ENCODE measurements at places on chromosomes 5 and 9.

GRCh38 chr9:90546200-90546599 lies 96.4 kb downstream of the DIRAS2 start:
- no peak for DNase-seq

DNA sequence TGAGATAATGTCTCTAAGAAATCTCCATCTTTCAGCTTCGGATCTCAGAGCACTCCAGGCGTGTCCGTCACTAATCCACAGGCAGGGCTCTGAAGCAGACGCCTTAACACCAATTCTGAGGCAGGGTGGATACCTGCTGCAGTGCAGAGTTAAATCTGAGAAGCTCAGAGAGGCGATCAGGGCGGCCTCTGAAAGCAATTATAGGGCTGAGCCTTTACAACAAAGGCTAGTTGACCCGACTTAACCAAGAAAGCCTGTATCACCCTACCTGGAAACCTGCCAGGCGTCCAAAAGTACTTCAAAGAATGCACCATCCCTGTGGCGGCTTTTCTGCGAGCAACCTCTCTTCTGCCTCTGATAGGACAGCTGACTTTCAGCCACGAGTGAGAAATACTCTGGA lies 134.8 kb upstream of the MSX2 start:
- DNase-seq, result no peak

DNA sequence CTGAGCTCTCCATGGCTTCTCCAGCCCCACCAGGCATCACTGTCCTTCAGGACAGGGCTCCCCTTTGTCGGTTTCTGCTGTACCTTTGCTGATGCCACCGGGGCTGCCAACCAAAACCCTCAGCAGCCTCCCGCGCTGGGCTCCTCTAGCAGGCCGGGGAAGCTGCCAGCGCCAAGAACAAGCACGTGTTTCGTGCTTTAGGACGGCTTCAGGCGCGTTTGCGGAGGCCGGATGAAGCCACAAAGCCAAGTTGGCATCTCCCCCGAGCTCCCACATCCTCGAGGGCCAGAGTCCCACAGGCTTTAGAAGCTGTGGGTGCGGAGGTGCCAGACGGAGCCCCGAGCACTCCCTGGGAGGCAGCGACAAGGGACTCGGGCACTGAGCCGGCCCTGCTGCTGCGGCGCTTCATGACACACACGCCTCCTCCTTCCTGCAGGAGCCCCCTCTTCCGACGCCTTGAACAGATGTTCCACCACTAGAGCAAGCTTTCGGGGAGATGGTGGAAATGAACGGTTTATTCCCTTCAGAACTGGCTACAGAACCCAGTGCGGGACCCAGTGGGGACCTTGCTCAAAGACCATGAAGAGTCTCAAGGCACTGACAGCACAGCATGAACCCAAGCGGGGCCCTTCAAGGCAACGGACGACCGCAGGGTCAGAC lies 36.7 kb downstream of the SARDH start:
- DNase-seq, result peak; percentile 41

DNA sequence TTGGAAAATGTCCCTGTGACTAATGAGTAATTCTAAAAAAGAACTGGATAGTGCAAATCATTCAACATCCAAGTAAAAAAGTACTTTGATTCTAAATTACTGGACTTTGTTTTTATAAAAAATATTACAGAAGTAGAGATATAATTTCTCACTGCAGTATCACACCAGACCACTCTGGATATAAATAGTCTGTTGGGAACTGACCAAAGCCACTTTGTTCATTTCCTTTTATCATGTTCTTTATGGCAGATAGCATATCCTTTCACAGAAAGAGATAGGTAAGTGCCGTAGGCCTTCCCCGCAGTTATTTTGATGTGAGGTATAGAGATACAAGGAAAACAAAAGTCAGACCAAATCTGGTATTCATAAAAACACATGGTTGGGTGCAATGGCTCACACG lies 827.4 kb upstream of the GRAMD2B start:
- DNase-seq, result no peak

DNA sequence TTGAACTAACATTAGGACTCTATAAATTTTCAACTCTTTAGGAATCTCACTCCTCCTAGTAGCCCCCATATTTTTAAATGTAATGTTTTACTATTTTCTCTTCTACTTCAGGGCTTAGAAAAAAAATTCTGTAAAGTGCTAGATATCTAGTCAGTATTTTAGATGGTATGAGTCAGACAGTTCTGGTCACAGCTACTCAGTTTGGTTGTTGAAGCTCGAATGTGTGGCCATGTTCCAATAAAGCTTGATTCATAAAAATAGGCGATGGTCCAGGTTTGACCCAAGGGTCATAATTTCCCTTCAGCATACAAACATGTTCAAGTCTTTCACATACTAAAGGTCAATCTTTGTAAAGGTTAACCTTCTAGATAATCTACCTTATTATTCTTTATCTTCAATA lies 566.0 kb upstream of the CDH18 start:
- no peak for DNase-seq

- no peak for DNase-seq
These were observed 35.9 kb upstream of the TESK1 start for GRCh38 chr9:35569206-35569605.

GRCh38 chr9:135801070-135801469 lies 99.1 kb downstream of the KCNT1 start:
- DNase-seq, result no peak

- no peak for DNase-seq
These were observed 33.7 kb downstream of the ABITRAM start for GRCh38 chr9:108967916-108968315.

- DNase-seq, result peak; percentile 79
These were observed 32.8 kb downstream of the ARPC5L start for GRCh38 chr9:124894741-124895170.

DNA sequence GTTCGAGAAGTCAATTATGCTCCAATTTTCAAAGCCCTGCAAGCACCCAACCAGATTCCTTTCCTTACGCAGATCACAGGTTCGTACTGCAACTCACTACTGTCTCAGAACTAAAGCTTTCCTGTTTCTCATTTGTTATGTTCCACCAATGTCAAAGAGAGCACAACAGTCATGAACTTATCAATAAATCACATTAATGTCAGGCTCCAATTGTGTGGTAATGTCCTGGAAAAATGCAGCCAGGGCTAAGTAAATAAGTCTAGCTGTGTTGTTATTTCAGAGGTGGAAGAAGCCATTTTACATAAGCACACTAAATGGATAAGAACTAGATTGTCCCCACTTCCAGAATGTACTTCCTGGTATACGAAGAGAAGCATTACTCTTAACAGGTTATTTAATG lies 488.6 kb upstream of the PTGER4 start:
- no peak for DNase-seq

DNA sequence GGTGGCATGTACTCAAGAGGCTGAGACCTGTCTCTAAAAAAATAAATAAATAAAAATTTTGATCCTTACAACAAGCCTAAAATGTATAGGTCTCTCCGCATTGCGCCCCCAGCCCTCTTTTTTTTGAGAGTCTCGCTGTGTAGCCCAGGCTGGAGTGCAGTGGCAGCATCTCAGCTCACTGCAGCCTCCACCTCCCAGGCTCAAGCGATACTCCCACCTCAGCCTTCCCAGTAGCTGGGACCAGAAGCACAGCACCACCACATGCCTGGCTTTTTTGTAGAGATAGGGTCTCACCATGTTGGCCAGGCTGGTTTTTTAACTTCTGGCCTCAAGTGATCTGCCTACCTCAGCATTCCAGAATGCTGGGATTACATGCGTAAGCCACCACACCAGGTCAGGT lies 2.2 kb upstream of the GARIN3 start:
- DNase-seq, result no peak

- DNase-seq, result no peak
These were observed 104.0 kb downstream of the COL23A1 start for GRCh38 chr5:178486239-178486641.

- peak; percentile 35 for DNase-seq
These were observed 2.0 kb downstream of the LARP1 start for GRCh38 chr5:154756868-154757813.

GRCh38 chr9:64773491-64773931 lies 511.5 kb downstream of the FOXD4L5 start:
- DNase-seq, result no peak

DNA sequence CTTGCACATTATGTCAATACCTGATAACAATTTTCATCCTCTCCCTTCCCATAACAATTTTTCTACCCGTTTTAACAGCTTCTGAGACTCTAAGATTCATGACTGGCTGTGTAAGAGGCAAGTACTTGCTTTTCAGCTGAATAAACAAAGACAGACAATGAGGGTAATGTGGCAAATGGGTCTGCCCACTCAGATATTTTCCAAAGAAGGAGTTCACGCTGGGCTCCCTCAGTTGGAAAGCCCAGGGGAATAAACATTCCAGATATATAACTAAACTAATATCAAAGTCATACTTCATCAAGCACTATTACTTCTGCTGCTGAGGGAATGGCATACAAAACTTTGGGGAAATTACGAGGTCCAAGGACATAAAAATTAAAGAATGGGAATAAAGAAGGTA lies 24.4 kb downstream of the MEGF9 start:
- no peak for DNase-seq

- no peak for DNase-seq
These were observed 446.6 kb upstream of the GRIA1 start for GRCh38 chr5:153043886-153044285.

GRCh38 chr5:45484781-45485180 lies 211.4 kb downstream of the HCN1 start:
- no peak for DNase-seq

- no peak for DNase-seq
These were observed 102.5 kb downstream of the CAMSAP1 start for GRCh38 chr9:135804581-135805421.

DNA sequence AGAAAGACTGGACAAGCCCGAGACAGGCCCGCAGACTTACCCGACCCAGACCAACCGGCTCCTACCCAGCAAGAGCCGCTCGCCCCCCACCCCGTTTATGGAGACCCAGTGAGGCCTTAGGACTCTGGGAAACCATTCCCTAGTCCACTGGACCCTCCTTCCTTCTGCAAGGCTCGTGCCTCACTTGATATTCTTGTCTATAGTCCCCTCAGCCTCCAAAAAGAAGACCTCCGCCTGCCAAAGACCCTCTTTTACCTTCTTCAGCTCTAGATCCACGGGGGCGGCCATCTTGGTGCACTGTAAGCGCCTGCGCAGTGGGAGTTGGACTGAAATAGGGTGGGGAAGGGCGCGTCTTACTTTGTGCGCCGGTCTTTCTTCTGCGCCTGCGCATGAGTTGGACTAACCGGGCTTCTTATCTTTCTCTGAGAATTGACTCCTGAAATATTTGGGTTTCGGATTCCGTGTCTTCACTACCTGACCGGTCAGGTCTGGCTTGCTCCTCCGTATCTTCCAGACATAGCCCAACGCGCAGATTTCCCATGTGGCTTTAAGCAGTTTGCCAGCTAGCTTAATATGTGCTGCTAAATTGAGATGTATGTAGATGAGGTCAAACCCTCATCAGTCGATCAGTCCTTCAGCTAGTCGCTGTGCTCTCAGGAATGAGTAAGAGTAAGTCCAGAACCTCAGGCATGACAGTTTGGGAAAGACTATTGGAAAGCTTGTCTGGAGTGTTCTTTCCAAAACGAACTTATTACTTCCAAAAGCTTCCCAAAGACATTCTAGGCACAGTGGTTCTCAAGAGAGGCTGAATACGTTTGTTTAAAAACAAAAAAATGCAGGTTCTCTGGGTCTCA lies at the start of gene PFDN1:
TSS of gene PFDN1 (minus strand) at position 316 of the 854 bp plus-strand sequence. CDS start at position 288, 28 bp downstream.
- DNase-seq, result peak; percentile 89

DNA sequence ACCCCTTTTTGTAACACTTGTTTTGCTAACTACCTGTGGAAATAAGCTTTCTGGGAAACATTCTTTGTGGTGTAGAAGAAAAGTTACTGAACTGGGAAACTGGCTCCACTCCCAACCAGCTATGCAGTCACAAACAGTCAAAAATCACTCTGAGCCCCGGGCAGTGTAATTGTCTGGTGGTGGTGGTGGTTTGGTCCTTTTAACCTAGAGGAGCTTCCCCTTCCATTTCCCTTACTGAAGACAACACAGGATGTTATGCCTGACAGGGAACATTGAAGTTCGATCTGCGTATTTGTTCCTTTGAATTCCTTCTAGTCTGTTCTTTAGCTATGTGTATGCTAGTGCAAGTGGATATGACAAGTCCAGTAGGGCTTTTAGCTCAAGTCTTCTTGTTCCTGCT lies 56.8 kb upstream of the TBCA start:
- DNase-seq, result no peak

DNA sequence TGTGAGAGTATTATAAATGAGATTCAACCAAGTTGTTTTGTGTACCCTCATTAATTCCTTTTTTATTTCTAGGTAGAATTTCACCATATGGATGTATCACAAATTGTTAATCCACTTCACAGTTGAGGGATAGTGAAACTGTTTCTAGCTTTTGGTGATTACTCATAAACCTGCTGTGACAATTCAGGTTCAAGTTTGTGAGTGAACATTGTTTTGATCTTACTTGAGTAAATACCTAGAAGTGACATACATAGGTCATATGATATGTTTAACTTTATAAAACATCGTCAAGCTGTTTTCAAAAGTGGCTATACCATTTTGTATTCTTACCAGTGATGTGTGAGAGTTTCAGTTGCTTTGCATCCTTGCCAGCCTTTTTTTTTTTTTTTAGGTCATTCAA lies 112.9 kb downstream of the CAMK4 start:
- no peak for DNase-seq

DNA sequence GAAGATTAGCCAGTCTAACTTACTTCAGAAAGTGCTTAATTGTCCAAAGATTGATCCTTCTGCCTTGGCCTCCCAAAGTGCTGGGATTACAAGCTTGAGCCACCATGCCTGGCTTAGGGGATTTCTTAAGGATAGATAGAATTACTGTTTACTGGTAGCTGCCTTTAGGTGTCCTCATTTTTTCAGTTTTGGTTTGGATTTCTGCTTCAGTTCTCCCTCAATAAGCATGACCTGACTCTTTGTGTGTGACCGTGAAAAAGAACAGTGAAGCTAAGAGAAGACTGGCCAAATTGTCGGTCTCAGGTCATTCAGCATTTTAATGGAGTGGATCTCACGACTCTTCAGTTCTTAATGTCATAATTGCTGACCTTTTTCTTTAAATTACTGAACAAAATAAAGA lies 22.9 kb upstream of the CMYA5 start:
- no peak for DNase-seq

GRCh38 chr5:170760113-170760512 lies 23.4 kb upstream of the GABRP start:
- no peak for DNase-seq

GRCh38 chr5:146041180-146041789 lies 64.1 kb downstream of the PLAC8L1 start:
- no peak for DNase-seq

DNA sequence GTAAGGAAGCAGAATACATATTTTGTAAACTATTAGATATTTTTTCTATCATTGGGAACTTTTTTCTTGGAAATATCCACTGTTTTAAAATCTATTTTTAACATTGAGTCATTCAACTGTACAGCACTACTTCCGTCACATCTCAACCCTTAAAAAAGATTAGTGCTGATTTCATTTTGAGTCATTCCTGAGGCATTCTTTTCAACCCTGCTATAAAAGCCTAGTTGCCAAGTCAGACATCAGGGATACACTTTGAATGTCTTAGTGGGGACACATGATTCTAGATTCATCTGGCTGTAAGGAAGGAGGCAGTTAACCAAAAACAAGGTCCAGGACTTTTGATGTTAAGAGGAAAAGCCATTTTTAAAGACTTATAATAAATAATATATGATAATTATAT lies 160.9 kb downstream of the GIN1 start:
- no peak for DNase-seq

- DNase-seq, result no peak
These were observed 705.4 kb upstream of the RIOK2 start for GRCh38 chr5:97888439-97888838.

GRCh38 chr9:76441551-76442322 lies 17.2 kb upstream of the GCNT1 start:
- DNase-seq, result no peak
